Glomerular endothelial cell (primary cell): ENCODE measurements at places on chromosomes 6 and 20. TPM values are rescaled to one million over a fixed set of nuclear protein-coding genes. Genes with fewer than 3 reads are reported as not detected.

Gene LZTS3
- total RNA-seq: 8.3 and 17.4 TPM in 2 replicates

Gene UFL1
- total RNA-seq: 15.3 and 15.8 TPM in 2 replicates

- no peak for DNase-seq
Observed at GRCh38 chr20:4883051-4883450, 118.3 kb downstream of the SLC23A2 start.

GRCh38 chr6:16804546-16805242, 43.4 kb upstream of the ATXN1 start:
- no peak for DNase-seq

DNA sequence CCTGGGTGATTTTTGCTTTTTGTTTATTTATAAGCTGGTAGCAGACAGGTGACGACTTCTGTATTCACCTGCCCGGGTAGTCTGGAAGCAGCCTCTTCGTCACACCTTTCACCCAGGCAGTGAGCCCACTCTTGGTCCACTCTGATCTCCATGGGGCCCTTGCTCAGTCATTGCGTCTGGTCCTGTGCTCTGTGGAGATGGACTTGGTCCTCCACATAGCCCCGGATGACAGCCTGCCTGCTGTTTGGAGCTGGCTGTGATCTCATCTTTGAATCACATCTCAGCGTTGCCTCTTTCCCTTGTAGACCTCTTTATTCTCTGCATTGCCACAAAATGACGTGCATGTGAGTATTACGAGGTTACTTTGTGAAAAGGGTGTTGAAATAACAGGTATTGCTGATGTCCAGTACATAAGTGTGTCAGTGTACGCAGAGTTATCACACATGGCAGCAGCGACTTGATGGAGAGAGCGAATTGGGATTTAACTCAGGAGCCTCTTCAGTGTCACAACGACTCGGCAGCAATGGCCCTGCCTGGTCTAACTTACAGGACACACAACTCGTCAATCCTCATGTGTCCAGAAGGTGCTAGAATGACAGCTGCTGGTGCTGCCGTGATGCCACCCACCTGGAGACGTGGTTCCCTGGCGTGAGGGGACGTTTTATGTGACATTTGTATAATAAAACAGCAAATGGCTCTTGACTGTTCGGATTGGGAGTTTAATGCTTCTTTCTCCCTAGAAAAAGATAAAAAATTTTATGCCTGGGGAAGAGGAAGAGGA, 24.2 kb upstream of the FRMD1 start:
- no peak for DNase-seq

Gene SLC4A11
- 10.9 and 11.3 TPM in 2 replicates for total RNA-seq

Gene C20orf202
- total RNA-seq: not detected in 2 replicates

Gene SGK2
- total RNA-seq: 4.4 TPM in 1 of 2 replicates, not detected in the other

Gene MOXD1
- total RNA-seq: 5.5 and 7.5 TPM in 2 replicates

Gene ZNF311
- 0.05 and 0.70 TPM in 2 replicates for total RNA-seq

DNA sequence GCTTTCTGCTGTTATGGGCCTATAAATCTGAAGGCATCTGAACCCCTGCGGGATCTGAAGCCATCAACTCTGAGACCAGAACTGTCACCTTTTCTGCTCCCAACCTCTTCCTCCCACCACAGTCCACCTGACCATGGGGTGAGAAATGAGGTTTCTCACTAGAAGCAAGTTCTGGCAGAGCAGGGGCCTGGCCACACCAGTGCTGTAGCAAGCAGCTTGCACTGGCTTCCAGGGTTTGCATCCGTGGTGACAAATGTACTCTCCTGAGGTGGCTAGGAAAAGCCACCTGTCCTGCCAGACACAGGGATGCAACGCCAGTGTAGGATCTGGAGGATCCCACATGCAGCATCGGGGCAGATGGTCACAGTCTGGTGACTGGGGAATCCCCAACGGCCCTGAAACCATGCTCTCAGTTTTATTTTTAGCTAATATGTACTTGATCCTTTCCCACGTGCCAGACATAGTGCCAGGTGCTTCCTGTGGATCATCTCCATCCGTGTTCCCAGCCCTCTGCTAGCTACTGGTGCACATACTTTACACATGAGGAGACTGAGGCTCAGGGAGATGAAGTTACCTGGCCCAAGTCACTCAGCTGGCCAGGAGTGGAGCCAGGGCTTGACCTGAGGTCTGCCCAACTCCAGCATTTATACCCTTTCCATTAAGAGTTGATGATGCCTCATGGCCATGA, 122.1 kb upstream of the SPACA1 start:
- no peak for DNase-seq

DNA sequence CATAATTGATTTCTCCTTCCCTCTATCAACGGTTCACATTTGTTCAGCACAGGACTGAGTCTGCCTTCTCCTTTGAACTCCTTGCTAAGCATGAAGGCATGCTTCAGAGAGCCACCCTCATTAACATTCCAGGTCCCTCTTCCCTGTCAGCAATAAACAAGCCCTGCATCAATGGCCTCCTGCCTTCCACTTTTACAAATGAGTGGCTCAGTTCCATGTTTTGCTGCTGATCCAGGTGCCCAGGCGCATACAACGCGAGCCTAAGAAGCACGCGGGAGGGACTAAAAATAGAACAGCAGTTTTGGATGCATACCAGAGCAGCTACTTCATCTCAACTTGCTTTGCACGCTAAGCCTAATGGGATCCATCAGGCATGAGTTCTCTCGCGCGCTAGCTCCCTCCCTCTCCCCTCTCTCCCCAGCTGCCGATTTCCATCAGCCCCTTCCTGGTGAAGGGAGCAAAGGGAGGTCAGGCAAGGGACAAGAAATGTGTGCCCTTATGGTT, 53.4 kb downstream of the TRAF3IP2 start:
- no peak for DNase-seq

Gene HMGN4
- 43.0 and 45.5 TPM in 2 replicates for total RNA-seq

DNA sequence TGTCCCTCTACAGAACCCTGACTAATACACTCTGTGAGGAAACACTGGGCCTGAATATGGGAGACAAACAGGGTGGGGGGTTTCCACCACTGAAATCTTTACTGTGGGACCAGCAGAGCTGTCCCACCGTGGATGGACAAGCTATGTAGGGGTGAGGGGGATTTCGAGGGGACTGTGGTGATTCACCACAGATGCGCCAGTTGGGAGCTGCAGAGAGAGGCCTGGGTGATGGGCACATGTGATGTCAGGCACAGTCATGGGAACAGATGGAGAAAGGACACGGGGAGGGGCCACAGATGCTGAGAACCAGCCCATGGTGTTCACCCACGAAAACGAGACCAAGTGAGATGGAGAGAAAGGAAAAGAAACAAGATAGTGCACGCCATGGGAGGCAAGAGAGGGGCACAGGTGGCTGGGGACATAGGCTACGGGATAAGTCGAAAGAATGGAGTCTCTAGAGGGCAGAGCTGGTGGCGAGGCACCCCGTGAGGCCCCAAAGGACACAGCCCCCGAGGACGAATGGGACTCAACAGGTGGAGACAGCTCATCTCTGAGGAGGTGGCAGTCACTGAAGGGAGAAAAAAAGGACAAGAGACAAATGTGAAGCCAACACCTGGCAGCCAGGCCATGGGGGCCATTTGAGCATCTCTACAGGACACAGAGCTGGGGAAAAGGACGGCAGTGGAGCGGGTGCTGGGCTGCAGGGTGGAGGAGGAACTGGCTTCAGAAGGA, 10.5 kb upstream of the RAMACL start:
- DNase-seq: no peak

Gene ZSCAN9
- total RNA-seq: 7.1 and 18.6 TPM in 2 replicates

GRCh38 chr20:53901064-53901463, 169.3 kb downstream of the BCAS1 start:
- DNase-seq: no peak

DNA sequence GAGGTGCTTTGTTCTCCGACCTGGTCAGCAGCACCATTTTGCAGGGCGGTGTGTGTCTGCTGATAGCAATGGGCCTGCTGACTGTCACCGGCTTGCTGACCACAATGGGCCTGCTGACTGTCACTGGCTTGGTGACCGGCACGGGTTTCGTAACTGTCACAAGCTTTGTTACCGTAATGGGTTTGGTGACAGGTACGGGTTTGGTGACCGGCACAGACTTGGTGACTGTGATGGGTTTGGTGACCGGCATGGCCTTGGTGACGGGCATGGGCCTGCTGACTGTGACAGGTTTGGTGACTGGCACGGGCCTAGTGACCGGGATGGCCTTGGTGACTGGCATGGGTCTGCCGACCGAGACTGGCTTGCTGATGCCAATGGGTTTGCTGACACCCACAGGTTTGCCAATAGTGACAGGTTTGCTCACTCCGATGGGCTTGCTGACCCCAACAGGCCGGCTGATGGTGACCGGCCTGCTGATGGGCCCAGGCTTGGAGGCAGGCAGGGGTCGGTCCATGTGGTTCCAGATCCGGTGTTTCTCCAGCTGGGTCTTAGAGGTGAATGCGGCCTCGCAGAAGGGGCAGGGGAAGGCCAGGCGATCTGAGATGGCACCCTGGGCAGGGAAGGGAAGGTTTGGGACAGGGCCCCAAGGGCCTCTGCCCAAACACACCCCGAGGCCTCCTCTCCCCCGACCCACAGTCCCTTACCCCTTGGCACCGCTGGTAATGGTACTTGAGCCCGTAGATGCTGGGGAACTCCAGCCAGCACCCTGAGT, 3.4 kb downstream of the ZNF512B start:
- no peak for DNase-seq

Gene KCNQ5
- 1.1 and 1.6 TPM in 2 replicates for total RNA-seq

DNA sequence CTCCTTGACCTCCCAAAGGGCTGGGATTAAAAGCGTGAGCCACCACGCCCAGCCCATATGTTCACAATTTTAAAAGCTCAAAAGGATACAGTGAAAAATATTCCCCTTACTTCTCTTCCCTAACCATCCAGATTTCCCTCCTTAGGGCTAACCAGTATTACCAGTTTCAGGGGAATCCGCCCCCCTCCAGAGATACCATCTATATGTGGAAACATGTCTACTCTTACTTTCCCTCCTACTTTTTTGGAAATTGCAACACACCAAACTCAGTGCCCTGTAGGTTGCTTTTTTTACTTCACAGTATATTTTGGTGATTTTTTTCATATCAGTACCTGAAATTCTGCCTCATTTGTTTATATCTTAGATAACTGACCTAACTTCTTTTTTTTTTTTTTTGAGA, 6.9 kb upstream of the RPL10A start:
- no peak for DNase-seq

GRCh38 chr6:88473589-88473988, 307.4 kb upstream of the CNR1 start:
- no peak for DNase-seq

GRCh38 chr6:111888928-111889695, 15.9 kb upstream of the FYN start:
- DNase-seq: no peak

DNA sequence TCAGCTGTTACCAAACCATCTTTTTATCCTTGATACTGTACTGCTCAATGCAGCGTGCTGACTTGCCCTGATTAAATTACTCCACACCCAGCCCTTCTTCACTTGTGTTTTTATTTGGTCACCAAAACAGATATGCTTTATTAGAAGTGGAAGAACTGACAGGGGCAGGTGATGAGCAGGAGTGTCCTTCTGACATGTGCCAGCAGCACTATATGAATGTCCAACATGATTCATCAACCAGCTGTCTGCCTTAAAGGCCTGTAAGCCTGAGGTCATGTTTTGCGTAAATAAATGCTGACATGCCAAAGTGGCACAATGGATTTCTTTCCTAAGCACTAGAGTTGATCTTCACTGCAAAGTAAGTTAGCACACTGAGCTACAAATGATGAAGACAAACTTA, 15.4 kb downstream of the POPDC3 start:
- no peak for DNase-seq

GRCh38 chr6:16430391-16431089, 192.2 kb downstream of the GMPR start:
- DNase-seq: no peak

- DNase-seq: no peak
Observed at GRCh38 chr20:60334911-60335310, 376.7 kb downstream of the CDH26 start.

GRCh38 chr20:57124800-57125517, 141.5 kb downstream of the BMP7 start:
- DNase-seq: no peak

Gene CST4
- not detected in 2 replicates for total RNA-seq
